ENCODE measurements at places on chromosomes 6 and 20.

DNA sequence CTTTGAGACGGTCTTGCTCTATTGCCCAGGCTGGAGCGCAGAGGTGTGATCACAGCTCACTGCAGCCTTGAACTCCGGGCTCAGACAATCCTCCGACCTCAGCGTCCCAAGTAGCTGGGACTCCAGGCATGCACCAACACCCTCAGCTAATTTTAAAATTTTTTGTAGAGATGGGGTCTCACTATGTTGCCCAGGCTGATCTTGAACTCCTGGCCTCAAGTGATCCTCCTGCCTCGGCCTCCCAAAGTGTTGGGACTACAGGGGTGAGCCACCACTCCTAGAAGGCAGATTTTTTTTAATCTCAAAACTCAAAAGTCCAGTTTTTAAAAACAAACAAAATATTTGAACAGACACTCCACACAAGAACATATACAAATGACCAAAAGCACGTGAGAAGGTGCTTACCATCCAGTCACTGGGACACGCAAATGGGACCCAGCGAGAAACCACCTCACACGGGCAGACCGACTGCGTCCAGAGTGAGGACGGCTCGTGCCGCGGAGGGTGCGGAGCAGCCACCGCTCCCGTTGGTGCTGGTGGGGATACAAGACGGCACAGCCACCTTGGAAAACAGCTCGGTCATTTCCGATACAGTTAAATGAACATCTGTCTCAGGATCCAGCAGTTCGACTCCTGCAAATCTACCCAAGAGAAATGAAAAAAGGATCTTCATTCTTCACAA lies 8.5 kb upstream of the HELZ2 start:
- DNase-seq, result no peak

DNA sequence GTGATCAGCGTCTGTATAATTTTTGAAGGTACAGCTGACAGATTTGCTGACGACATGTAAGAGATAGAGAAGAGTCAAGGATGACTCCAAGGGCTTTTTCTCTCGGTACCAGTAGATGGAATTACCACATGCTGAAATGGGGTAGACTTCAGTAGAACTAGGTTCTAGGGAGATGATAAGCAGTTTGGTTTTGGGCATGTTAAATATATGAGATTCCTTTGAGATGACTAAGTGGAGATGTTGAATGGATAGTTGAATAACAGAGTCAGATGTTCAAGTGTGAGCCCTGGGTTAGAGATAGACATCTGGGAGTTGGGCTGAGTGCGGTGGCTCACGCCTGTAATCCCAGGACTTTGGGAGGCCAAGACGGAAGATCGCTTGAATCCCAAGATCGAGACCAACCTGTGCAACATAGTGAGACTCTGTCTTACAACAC lies 50.0 kb downstream of the PHF20 start:
- no peak for DNase-seq

GRCh38 chr6:145809785-145810184 lies 4.8 kb downstream of the FBXO30 start:
- no peak for DNase-seq

GRCh38 chr6:126170978-126171382 lies 168.9 kb upstream of the CENPW start:
- DNase-seq, result no peak

DNA sequence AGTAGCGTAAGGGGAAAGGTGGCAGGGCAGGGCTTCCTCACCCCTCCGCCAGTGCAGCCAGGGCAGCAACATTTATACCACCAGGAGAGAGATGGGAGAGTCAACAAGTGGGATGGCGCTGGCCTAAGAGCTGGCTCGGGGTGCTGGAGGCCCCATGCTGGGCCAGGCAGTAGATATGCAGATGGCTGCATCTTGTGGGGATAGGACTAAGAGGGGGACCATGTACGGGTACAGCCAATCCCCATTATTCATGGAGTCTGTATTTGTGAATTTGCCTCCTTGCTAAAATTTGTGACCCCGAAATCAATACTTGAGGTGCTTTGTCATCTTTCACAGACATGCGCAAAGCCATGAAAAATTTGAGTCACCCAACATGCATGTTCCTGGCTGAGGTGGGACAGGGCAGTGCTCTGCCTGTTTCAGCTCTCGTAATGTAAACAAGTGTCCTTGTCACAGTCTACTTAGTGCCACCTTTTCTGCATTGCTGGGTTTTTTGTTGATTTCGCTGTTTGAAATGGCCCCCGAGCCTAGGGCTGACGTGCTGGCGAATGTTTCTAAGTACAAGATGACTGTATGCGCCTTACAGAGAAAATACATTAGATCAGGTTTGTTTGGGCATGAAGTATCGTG lies 27.5 kb upstream of the TAF8 start:
- no peak for DNase-seq

- no peak for DNase-seq
Observed at GRCh38 chr6:105982761-105983540, 103.2 kb upstream of the PRDM1 start.

- no peak for DNase-seq
Observed at GRCh38 chr6:51865996-51866395, 221.4 kb downstream of the PKHD1 start.

DNA sequence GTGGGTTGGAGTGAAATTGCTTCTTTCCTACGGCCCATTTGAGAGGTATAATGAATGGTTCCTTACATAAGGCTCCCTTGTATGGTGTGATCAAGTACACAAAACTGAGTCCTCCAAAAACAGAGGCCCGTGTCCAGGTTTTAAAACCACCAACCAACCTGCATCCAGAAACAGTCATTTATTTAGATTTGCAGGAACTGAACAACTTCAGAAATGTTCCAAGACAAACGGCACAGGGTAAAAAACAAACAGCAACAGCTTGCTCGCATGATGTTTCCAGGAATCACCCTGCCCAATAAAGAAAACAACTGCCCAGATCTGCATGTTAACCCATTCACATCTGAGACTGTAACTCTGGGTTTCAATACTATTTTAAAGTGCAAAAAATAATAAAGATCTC lies 40.2 kb upstream of the TRAM2 start:
- no peak for DNase-seq

- DNase-seq, result no peak
Observed at GRCh38 chr20:5181958-5182357, 55.1 kb downstream of the CDS2 start.

- peak; percentile 65 for DNase-seq
Observed at GRCh38 chr6:152380993-152381898, 255.9 kb downstream of the SYNE1 start.

DNA sequence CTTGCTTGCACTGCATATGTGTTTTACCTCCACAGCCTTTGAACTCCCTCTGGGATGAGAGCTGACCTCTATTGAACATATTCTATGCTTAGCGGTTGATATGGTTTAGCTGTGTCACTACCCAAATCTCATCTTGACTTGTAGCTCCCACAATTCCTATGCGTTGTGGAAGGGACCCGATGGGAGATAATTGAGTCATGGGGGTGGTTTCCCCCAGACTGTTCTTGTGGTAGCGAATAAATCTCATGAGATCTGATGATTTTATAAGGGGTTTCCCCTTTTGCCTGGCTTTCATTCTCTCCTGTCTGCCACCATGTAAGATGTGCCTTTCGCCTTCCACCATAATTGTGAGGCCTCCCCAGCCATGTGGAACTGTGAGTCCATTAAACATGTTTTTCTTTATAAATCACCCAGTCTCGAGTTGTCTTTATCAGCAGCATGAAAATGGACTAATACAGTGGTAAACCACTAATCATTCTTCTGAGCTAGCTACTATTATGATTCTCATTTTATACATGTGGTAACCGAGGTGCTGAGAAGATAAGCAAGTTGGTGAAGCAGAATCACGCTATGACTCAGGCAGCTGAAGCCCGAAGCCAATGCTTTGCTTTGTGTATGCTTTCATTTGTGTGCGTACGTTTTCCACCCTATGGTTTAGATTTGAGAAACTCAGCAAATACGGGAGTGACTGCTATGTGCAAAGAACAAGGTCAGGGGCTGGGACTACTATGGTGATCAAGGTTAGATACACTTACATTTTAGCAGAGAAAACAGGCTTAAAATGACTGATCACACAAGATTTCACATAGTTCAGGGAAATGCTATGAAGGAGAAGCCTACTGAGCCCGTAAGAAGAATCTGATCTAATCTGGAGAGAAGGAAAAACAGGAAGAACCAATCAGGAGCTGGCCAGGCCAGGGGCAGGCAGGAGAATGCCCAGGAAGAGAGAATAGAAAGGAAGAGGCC lies 363.5 kb downstream of the ESR1 start:
- DNase-seq, result no peak

DNA sequence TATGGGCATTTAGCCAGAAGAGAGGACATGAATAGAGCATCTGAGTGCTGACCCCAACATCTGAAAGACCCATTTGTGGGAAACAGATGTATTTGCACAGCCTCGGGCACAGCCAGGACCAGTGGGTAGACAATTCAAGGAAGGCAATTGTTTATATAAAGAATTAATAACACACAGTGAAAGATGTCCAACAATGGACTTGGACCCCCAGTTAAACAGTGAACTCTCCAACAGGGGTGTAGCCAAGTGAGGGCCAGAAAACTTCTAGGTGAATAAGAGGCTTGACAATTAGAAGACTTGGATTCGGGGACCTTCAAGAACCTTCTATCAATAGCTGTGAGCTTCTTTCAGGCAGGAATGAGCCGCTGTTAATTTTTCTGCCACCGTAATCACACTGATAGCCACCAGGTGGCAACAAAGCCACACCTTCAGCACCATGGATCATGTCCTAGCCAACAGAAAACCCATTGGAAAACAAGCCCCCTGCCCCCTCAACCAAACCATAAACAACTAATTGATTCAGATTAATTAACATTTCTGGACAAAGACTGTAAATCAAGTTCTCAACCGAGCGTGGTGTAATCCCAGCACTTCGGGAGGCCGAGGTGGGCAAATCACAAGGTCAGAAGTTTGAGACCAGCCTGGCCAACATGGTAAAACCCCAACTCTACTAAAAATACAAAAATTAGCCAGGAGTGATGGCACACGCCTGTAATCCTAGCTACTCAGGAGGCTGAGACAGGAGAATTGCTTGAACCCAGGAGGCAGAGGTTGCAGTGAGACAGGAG lies 8.8 kb upstream of the SRSF6 start:
- no peak for DNase-seq

DNA sequence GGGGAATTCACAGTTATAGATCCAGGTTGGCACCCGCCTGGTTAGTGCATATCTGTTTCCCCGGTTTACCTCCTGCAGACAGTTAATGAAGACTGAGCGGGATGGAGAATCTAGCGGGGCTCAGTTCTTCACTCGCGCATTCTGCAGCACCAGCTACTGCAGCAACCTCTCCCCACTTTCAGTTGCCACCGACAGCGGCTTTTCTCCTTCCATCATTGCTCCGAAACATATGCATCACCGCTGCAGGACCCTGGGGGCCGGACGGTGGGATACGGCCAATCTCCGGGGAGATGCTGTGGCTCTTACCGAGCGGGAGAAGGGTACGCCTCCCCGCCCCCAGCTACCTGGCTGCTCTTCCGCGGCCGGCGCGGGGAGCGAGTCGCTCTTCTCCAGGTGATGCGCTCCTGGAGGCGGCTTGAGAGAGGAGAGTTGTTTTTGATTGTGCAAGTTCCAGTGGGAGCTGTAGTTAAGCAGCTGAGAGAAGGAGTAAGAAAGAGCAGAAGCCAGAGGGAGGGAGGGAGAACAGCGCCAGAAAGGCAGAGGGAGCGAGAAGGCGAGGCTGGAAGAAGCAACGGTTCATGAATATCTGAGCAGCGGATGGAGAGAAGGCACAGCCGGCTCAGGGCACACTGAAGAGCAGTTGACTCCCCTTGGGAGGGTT lies at the start of gene SGK1:
Gene SGK1 (minus strand): TSS at position 642 of the 661 bp plus-strand sequence. CDS start 652 bp downstream, outside the sequence.
- no peak for DNase-seq

DNA sequence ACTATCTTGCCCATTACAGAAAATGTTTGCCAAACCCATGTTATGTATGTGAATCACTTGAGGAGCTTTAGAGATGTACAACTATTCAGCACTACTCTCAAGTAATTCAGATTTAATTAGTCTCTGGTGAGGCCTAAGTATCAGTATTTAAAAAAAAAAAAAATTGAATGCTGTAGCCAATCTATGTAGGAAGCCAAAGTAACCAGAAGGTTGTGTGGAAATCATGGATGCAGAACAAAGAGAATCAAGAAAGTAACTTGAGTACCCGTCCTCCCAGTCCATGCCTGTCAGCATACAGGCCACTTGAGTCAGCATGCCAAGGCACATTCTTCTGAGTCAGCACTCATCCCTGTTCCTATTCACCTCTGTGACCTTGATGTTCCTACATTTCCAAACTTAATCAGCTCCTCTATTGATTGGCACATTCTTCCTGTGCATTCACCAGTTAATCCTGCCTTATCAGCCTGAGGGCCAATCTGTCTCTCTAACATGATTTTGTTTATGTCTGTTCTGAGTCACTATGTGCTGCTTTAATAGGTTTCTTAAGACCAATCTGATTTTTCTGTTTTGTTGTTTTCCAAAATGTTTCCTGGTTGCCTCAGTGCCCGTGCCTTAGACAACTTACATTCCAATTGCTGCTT lies 165.6 kb downstream of the KCNQ5 start:
- no peak for DNase-seq

GRCh38 chr20:58482416-58482815 lies 32.8 kb downstream of the APCDD1L start:
- DNase-seq, result peak; percentile 7

- DNase-seq, result no peak
Observed at GRCh38 chr6:23855497-23856116, 270.4 kb upstream of the NRSN1 start.

DNA sequence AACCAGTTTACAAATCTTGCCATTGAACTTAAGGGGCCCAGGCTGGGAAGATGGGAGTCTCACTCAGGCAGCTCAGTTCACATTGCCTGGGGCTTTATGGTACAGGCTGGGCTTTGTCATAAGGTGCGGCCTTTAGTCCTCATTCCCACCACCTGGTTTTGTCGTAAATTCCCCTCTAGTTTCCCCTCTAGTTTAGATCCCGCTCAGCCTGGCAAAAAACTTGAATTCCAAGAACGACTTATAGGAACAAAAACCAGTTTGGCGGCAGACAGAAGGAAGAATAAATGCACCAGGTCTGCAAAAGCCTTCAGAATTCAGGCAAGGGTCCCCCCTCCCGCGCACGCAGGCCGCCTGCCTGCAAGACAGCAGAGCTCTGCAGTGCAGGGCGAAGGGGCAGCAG lies 4.1 kb downstream of the BMP7 start:
- no peak for DNase-seq

- no peak for DNase-seq
Observed at GRCh38 chr20:24690408-24690807, 221.0 kb downstream of the SYNDIG1 start.

DNA sequence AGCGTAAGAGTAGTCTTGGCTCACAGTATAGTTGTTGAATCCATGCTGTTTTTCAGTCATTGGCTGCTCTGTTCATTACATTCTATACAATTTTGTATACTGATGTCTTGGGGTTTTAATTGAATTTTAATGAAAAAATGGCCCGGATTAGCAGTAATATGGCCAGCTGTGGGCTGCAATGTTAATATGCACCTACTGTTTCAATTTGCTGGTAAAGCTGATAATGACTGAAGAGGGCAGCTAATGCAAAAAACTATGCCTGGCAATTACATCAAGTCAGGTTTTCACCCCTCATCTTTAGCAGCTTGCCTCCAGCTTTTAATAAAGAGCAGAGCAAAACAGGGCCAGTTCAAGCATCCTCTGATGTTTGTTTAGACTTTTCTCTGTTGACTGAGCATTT lies 394.5 kb downstream of the PLCB1 start:
- DNase-seq, result no peak

GRCh38 chr6:13965582-13966127 lies 40.9 kb downstream of the RNF182 start:
- DNase-seq, result no peak

- DNase-seq, result no peak
Observed at GRCh38 chr6:144219056-144219685, 66.0 kb upstream of the UTRN start.

Measured in smooth muscle cell of the brain vasculature (primary cell).